Myocyte (in vitro differentiated cells): ENCODE measurements at places on chromosomes 3 and 15.
A peak's percentile ranks its signal among the peaks of the same experiment; 100 is the strongest.

DNA sequence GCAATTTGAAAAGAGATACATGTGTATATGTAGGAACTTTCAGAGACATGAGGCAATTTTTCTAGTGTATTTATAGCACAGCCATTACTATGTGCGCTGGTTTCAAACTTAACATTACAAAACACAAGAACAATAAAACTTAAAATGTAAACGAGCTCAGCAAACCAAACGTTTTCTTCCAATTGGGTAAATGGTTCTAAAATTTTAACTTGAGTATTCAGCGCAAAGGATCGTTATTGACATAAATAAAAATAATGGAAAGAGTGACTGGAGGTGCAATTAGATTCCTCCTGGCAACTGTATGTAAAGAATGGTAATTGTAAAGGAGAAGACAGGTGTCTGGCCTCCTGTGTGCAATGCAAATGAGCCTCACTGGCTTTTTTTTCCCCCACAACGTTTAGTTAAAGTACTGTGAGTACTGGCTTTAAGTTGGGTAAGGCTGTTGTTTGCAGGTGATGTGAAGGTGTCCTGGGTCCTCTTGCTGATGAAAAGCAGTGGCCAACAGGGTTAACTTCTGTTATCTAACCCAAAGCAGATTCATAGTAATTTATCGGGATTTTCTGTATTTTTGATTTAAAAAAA, 14.1 kb upstream of the GADL1 start:
- DNase-seq: no peak

DNA sequence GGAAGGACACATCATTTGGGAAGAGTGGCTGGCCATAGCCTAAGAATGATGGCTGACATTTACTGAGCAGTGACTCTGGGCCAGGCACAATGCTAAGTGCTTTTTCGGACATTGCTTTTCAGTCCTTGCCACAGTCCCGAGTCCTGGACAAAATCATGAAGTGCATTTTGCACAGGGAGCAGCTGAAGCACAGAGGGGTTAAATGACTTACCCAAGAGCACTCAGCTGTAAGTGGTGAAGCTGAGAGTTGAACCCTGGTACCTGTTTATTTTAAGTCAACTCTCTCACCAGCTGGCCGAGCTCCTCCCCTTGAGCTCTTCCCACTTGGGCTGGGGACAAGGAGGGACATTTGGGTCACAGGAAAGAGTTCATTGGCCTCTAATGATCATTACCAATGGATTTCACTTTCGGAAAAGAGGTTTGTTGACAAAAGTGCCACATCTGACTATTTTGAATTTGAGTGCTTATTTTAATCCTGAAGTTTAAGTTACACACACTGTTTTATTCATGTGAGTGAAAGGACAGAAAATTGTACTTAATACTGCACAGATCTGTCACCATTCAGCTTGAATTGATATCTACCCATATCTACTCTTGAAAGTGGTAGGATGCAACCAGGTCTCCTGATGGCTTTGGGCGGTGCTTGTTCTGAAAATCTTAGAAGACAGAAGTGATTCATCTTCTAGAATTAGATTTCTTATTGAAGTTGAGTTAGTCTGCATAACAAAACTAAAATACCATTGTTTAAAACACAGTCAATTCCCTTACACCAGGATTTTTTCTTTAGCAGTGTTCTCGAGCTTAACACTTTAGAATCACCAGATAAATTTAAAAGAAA, 368.7 kb upstream of the PROK2 start:
- no peak for DNase-seq

DNA sequence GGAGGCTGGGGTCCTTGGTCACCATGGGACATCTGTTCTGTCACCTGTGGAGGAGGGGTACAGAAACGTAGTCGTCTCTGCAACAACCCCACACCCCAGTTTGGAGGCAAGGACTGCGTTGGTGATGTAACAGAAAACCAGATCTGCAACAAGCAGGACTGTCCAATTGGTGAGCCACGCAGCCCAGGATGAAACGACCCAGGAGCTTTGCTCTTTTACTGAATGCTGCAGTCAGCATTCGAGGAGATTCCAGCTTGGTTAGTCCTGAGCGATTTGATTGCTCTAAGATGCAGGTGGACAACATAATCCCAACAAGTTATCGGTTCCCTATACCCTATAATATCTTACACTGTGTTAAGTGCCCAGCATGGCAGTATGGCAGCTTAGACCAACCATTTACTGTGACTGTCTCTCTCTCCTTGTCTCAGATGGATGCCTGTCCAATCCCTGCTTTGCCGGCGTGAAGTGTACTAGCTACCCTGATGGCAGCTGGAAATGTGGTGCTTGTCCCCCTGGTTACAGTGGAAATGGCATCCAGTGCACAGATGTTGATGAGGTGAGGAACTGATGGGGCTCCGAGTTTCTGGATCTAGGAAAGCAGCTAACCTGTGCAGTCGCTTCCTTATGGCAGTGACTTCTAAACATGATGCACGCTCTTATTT, 7.8 kb downstream of the THBS1 start:
- DNase-seq: peak; percentile 66

GRCh38 chr3:177816667-177817208, 619.5 kb upstream of the TBL1XR1 start:
- DNase-seq: peak; percentile 56

GRCh38 chr3:8560366-8561007, 58.9 kb downstream of the LMCD1 start:
- peak; percentile 82 for DNase-seq

GRCh38 chr3:127663151-127663550, 9.6 kb upstream of the ABTB1 start:
- no peak for DNase-seq

GRCh38 chr3:13882876-13883275, 3.0 kb upstream of the WNT7A start:
- DNase-seq: no peak
